ENCODE measurements at places on chromosomes 3 and 15. TPM values are rescaled to one million over a fixed set of nuclear protein-coding genes. Genes with fewer than 3 reads are reported as not detected.

Gene NOX5
- total RNA-seq, result under 0.01 TPM

Gene LTK
- total RNA-seq, result 0.19 TPM

Gene GATA2
- 0.85 TPM for total RNA-seq

Gene GRK7
- not detected for total RNA-seq

Gene C3orf20
- under 0.01 TPM for total RNA-seq

Gene SEMA5B
- total RNA-seq, result under 0.01 TPM

Gene CHRM5
- total RNA-seq, result not detected

Gene NCK1
- 57.2 TPM for total RNA-seq

Gene GABRB3
- 0.28 TPM for total RNA-seq

Gene IQGAP1
- total RNA-seq, result 222 TPM

Gene SEMA3B
- 2.8 TPM for total RNA-seq

Gene TMEM212
- total RNA-seq, result not detected

Gene REC114
- total RNA-seq, result not detected

Gene SH2D7
- total RNA-seq, result not detected

Gene ZNF774
- total RNA-seq, result 3.1 TPM

Gene AGTR1
- 2.3 TPM for total RNA-seq

Gene ALDH1A2
- total RNA-seq, result 4.5 TPM

Gene C2CD4A
- total RNA-seq, result 0.28 TPM

Gene GAP43
- total RNA-seq, result 0.56 TPM

Gene SIDT1
- 0.28 TPM for total RNA-seq

Gene ABCC5
- 25.4 TPM for total RNA-seq

Gene CLDN16
- 0.38 TPM for total RNA-seq

Gene CLRN1
- total RNA-seq, result not detected

Gene RYR3
- 0.19 TPM for total RNA-seq

Gene MBD4
- total RNA-seq, result 18.9 TPM

Gene SLC27A2
- total RNA-seq, result under 0.01 TPM

Gene ITGA11
- 9.6 TPM for total RNA-seq

Gene MESP2
- total RNA-seq, result 0.77 TPM

Gene TEX55
- total RNA-seq, result not detected

Gene CFAP161
- not detected for total RNA-seq

Gene MORC1
- total RNA-seq, result not detected

Gene SNX22
- total RNA-seq, result 0.19 TPM

Gene DNAJC17
- total RNA-seq, result 26.6 TPM

Gene ITIH1
- 0.56 TPM for total RNA-seq

Gene IMPG2
- total RNA-seq, result under 0.01 TPM

Gene PIERCE2
- 2.1 TPM for total RNA-seq

Gene COLQ
- under 0.01 TPM for total RNA-seq

Gene SHC4
- total RNA-seq, result 6.5 TPM

Gene EAF2
- 4.5 TPM for total RNA-seq

Gene SYNPR
- not detected for total RNA-seq

Gene GMNC
- total RNA-seq, result 0.28 TPM

Gene LRRK1
- total RNA-seq, result 5.6 TPM
